ENCODE measurements at places on chromosomes 7 and 10. TPM values are rescaled to one million over a fixed set of nuclear protein-coding genes. Genes with fewer than 3 reads are reported as not detected.

GRCh38 chr10:126155528-126155927, 232.7 kb downstream of the ADAM12 start:
- no peaks in the 10 kb centered on the region for H3K4me1 ChIP-seq
- DNase-seq, result no peak
- H3K27me3 ChIP-seq, result no peaks in the 10 kb centered on the region

GRCh38 chr7:26090927-26091519, 61.0 kb upstream of the NFE2L3 start:
- H3K4me1 ChIP-seq, result peaks cover 26% of the 10 kb centered on the region
- H3K27ac ChIP-seq, result peak overlapping the region; percentile 0
- no peaks in the 10 kb centered on the region for H3K36me3 ChIP-seq

- peaks cover 14% of the 10 kb centered on the region for H3K4me1 ChIP-seq
- peaks cover 4% of the 10 kb centered on the region for H3K36me3 ChIP-seq
- no peak overlapping the region for H3K27ac ChIP-seq
Measured at GRCh38 chr7:20796500-20796899, 9.8 kb upstream of the SP8 start.

DNA sequence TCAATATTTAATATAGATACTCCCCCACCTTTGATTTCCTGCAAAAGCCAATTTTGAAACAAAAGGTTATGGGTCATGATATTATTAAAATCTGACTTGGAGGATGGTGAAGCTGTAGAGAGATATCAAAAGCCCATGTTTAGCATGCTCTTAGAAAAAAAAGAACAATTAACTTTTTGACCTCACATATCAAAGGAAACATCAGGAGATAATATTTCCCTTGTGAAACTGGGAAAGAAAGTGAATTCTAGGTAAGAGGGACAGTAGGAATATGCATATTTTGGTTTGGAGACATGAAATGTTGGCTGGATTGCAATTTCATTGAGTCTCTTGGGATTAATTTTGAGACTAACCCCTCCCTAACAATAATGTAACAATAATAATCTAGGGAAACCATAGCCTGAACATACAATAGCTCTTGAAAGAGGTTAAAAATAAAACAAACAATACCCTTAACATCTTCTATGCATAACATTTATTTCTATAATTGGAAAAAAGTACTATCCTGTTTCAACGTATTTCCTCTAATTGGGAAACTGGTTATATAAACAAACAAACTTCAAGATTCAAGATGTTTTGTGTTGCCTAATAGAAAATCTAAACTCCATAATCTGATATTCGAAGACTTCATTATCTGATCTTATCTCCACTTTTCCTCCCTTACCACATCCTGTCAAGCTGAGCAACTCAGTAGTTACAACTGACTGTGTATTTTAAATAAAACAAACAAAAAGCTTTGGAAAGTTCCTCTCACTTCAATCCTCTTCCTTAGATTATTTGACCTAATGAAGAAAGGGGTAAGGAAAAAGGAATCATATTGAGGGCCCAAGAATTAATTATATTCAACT, 14.8 kb downstream of the TMEM26 start:
- DNase-seq, result no peak
- peaks cover 13% of the 10 kb centered on the region for H3K4me1 ChIP-seq
- H3K36me3 ChIP-seq, result no peaks in the 10 kb centered on the region
- no peak overlapping the region for H3K4me3 ChIP-seq

GRCh38 chr10:119291223-119291900, 84.0 kb downstream of the GRK5 start:
- no peak overlapping the region for H3K4me3 ChIP-seq
- H3K27ac ChIP-seq, result no peak overlapping the region
- peaks cover 56% of the 10 kb centered on the region for H3K4me1 ChIP-seq
- no peak for DNase-seq

DNA sequence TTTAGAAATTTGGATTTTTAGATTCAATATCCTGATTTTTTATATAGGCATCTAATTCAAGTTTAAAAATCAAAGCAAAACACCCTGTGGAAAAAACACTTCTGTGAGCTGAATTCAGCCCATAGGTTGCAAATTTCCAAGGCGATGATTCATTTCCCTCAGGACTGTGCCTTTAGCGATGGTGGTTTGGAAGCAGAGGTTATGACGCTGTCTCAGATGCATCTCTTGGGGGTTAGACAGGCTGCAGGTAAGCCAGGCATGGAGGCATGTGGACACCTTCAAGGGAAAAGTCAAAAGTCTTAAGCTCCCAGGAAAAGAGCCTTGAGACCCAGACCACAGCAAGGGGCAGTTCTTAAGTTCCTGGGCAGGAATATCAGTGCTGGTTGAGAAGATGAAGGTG, 9.5 kb upstream of the FRA10AC1 start:
- H3K4me3 ChIP-seq, result no peak overlapping the region
- DNase-seq, result no peak
- H3K36me3 ChIP-seq, result no peaks in the 10 kb centered on the region
- H3K27me3 ChIP-seq, result peaks cover 2% of the 10 kb centered on the region

DNA sequence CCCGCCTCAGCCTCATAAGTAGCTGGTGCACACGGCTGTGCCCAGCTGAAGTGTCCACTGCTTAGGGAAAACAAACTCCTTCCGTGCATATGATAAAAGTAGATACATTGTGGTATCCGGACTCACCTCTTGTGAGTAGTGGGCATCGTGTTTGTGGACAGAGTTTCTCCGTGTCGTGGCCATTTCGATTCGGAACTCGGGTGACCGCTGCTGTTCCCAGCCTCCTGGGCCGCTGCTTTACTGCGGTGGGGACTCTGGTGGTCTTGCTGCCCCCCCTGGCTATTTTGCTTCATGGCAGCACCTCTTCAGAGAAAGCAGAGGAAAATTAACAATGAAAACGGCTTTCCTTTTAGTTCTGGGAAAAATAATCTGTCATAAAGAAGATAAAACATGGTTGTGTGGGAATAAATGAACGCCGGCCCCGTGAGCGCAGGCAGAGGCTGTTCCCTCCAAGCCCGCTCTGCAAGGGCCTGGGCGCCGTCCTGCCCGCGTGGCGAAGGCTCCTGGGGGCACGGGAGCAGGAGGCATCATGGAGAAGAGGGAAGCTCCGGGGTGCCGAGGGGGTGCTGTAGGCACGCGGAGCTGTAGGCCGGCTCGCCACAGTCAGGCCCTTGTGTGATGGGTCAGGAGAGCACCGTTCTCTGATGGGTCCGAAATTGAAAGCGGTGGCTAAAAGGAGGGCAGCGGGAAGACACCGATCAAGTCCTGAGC, 107.4 kb downstream of the ACTR3B start:
- DNase-seq, result no peak
- H3K36me3 ChIP-seq, result no peaks in the 10 kb centered on the region
- no peaks in the 10 kb centered on the region for H3K4me1 ChIP-seq
- H3K27me3 ChIP-seq, result no peaks in the 10 kb centered on the region
- no peak overlapping the region for H3K4me3 ChIP-seq

- H3K36me3 ChIP-seq, result no peaks in the 10 kb centered on the region
- H3K4me3 ChIP-seq, result peak overlapping the region; percentile 45
- H3K27ac ChIP-seq, result no peak overlapping the region
- peaks cover 10% of the 10 kb centered on the region for H3K4me1 ChIP-seq
Measured at GRCh38 chr7:122887198-122887597, 938 bp upstream of the CADPS2 start.

The CYP17A1 gene
- total RNA-seq, result not detected

DNA sequence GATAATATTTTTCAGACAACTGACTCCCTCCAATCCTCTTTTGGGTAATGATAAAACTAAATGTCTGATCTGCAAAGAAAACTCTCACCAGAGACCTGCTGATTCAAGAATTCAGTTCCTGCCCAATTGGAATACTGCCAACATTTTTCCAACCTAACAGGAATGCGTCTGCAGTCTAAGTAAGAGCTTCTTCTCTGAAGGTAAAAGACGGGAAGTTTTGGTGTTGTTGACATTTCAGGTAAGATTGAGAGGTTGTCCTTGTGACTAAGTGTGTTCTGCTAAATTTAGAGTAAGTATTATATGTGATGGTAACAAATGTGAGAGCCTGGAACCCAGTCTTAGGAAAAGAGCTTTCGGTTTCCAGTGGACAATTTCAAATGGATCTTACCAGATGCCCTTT, 17.6 kb downstream of the IFIT5 start:
- H3K27me3 ChIP-seq, result peaks cover 43% of the 10 kb centered on the region
- no peak overlapping the region for H3K4me3 ChIP-seq
- no peaks in the 10 kb centered on the region for H3K36me3 ChIP-seq
- DNase-seq, result no peak
- no peaks in the 10 kb centered on the region for H3K4me1 ChIP-seq
- H3K27ac ChIP-seq, result no peak overlapping the region

DNA sequence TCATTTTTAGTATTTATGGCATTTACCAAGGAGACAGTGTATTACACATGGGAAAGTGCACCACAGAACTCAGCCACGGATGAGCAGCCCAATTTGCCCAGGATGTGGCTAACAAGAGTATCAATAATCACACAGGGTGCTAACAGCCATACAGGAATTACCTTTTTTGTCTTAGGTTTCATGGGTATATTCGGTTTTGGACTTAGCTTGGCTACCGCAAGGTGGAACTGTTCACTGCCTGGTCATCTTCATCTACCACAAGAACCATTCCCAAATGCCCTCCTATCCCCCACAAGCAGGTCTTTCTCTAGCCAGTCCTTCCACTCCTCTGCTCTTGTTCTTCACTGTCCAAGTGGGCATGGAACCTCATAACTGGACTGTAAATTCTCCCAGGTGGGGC, 6.0 kb downstream of the PDLIM1 start:
- no peak overlapping the region for H3K27ac ChIP-seq
- no peaks in the 10 kb centered on the region for H3K36me3 ChIP-seq
- H3K4me1 ChIP-seq, result peaks cover under 1% of the 10 kb centered on the region
- no peak overlapping the region for H3K4me3 ChIP-seq
- no peak for DNase-seq

DNA sequence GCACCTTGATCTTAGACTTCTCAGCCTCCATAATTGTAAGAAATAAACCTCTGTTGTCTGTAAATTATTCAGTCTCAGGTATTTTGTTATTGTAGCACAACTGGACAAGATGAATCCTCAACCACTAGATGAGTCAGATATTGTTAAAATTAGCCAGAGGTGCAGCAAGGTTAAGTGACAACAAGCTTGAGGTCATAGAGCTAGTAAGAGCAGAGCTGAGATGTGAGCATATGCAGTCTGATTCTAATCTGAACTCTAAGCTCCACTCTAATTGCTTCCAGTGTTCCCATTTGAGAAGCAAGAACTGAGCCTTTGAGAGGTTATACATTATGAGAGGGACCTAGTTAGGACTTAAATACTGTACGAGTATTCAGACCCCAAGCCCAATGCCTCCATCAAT, 93.1 kb downstream of the FZD1 start:
- H3K27ac ChIP-seq, result no peak overlapping the region
- H3K4me1 ChIP-seq, result no peaks in the 10 kb centered on the region
- no peak overlapping the region for H3K4me3 ChIP-seq
- no peaks in the 10 kb centered on the region for H3K27me3 ChIP-seq
- no peaks in the 10 kb centered on the region for H3K36me3 ChIP-seq

DNA sequence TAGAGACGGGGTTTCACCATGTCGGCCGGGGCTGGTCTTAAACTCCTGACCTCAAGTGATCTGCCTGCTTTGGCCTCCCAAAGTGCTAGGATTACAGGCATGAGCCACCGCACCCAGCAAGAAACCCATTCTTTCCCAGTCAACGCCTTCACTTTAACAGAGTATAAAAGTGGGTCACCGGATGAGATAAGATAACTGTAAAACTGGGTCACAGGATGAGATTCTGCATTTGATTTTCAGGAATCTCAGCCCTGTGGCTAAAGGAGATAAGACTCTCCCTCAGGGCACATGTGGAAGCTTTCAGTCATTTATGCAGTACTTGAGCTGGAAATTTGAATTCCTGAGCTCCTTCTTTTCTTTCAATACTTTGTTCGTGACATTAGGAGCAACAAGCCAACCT, 70.8 kb downstream of the LRRC17 start:
- H3K36me3 ChIP-seq, result no peaks in the 10 kb centered on the region
- H3K27ac ChIP-seq, result no peak overlapping the region
- no peaks in the 10 kb centered on the region for H3K27me3 ChIP-seq
- no peak for DNase-seq
- H3K4me1 ChIP-seq, result no peaks in the 10 kb centered on the region

GRCh38 chr7:39527296-39527695, 38.9 kb upstream of the YAE1 start:
- no peaks in the 10 kb centered on the region for H3K36me3 ChIP-seq
- peaks cover 19% of the 10 kb centered on the region for H3K27me3 ChIP-seq
- no peak overlapping the region for H3K4me3 ChIP-seq
- H3K27ac ChIP-seq, result no peak overlapping the region
- no peak for DNase-seq
